Stimulated activated CD4-positive, alpha-beta T cell treated with anti-CD3 and anti-CD28 coated beads, Interleukin-4, amount 100 ng/mL, for 4 hours (primary cell): ENCODE measurements at places on chromosomes 7 and 10.

DNA sequence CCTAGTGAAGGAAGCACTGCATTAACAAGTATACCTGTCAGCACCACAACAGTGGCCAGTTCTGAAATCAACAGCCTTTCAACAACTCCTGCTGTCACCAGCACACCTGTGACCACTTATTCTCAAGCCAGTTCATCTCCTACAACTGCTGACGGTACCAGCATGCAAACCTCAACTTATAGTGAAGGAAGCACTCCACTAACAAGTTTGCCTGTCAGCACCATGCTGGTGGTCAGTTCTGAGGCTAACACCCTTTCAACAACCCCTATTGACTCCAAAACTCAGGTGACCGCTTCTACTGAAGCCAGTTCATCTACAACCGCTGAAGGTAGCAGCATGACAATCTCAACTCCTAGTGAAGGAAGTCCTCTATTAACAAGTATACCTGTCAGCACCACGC is 16.1 kb downstream of the MUC17 start:
- DNase-seq: no peak

GRCh38 chr7:69906283-69906995 is 308.2 kb downstream of the AUTS2 start:
- no peak for DNase-seq

DNA sequence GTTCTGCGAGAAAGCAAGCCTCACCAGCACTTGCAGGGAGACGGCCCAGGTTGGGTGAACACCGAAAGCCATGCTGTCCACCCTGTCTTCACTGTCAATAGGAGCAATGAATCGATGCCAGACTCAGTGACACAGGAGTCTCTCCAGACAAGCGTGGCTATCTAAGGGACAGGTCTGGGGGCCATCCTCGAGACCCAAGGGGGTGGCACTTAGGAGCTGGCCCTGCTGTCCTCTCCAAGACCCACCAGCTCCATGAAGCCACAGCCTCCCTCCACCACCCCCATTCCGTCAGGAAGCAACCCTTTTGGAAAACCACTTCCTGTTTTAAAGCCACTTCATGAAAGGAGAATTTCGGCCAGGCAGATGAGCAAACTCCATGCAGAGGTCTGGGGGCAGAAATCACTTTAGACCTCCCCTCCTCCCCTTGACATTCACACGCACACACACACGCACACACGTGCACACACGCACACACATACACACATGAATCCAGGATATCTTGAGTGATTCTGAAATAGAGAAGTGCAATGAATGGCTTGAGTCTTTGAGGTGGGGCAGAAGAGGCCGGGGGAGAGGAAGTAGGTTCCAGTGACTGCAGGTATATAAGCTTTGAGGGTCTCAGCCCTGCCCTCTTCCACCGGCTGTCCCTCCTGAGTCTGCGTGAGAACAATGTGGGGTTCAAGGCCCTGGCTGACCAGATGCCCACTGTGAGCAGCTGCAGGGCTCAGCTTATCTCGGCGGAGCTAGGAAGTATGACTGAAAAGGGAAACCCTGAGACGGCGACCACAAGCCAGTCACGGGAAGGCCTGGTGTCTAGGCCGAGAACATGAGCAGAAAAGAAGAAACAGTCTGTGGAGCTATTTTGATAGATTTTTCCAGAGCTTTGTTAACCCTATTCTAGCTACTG is 25.0 kb downstream of the RGS10 start:
- peak; percentile 45 for DNase-seq

DNA sequence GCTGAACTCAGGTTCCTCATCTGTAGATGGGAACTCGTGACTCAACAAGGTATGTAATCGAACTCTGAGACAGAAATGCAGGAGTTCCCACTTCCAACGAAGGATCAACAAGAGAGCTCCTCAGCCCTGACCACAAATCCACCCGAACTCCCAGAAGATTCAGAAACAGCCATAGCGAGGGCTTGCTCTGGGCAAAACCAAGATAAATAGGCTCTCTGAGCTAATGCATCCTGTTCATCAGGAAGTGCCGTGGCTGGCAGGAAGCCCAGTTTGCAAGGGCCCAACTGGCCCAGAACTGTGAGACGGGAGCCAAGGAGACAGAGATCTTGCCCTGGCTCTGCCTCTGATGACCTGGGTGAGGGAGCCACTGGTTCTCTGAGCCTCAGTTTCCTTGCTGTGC is 141.7 kb upstream of the PFKP start:
- DNase-seq: no peak
